Activated CD4-positive, alpha-beta T cell treated with anti-CD3 and anti-CD28 coated beads, Interleukin-2, amount 50 U/mL, for 1 hour (primary cell): ENCODE measurements at places on chromosomes 7 and 10.

DNA sequence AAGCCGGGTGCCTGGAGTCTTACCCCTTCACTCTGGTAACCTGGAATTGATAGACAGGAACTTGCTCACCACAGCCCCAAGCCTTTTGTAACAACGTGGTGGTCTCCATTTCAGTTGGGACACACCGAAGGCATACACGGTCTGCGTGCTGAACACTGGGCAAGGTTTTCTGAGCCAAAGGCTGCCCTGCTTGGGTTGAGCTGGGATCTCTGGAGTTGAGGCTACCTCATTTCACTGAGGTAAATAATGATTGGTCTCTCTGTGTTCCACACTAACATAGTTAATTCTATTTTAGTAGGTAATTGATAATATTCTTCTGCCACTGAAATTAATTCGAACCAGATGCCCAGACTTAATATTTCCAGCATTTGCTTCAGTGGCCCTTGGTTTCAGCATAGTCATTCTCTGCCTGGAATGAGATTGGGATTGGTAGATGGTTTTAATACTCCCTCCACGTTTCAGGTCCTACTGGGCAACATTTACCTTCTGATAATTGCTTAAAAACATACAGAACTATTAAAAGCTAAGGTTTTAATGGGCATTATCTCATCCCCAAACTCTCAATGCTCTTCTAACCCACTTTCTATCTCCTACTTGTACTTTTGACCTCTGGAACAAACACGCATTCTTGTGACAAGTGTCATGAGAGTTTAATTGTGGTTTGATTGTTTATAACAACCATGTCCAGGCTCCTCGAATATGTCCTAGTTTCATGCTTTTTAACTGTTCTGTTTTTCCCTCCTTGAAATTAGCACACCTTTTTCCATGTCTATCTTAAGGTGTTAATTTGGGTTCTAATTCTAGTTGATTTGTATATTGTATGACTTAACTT is 202.3 kb upstream of the KLF6 start:
- no peak for DNase-seq

- DNase-seq: no peak
Measured at GRCh38 chr7:112500619-112501018, 19.8 kb downstream of the LSMEM1 start.

DNA sequence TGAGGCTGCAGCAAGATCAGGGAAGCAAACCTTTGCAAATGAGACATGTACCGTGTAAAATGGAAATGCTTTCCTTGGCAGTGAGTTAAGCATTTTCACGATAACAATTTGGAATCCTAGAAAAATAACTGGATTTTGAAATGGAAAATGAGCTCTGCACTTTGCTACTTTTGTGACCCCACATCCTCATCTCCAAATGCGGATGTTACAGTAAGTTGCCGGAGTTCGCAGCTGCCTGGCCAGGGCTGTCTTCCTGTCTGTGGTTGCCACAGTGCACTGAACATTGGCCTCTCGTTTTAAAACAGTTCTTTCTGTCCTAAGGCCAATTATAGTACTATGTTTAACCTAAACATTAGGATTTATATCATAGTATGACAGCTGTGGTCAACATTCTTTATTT is 136.2 kb upstream of the FZD8 start:
- DNase-seq: no peak

DNA sequence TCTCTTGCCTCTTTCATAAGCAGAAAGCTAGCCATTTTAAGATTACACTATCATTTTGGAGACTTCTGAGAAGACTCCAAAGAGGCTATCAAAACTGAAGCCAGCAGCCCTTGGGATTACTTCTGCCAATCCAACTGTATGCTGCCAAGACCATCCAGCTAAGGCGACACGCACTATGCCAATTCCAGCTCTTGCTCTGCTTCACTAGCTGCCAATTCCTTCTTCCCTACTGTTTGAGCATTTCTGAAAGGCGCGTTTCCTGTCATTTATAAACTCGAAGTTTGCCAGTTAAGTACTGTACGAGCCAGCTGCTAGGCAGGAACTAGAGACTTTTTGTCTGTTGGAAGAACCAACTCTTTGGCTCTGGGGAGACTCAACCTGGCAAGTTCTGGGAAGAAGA is 36.5 kb downstream of the MALSU1 start:
- DNase-seq: no peak

DNA sequence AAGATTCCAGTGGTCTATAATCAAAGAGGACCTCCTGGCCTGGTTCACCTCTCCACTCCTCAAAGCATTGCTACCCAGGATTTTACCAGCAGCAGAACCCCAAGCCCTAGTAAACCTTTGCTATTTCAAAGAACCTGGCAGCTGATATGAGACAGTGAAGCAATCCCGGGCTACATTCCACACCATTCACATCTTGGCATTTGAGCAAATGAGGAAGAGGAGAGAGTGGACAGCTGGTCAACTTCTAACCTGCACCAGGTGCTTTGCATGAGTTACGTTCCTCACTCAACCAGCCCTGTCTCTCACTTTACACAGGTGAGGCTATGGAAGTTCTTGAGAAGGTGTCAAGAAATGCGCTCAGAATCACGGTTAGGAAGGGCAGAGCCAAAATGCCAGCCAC is 1.1 kb downstream of the CCDC3 start:
- DNase-seq: no peak

GRCh38 chr10:12160664-12161063 is 31.2 kb downstream of the SEC61A2 start:
- DNase-seq: no peak

DNA sequence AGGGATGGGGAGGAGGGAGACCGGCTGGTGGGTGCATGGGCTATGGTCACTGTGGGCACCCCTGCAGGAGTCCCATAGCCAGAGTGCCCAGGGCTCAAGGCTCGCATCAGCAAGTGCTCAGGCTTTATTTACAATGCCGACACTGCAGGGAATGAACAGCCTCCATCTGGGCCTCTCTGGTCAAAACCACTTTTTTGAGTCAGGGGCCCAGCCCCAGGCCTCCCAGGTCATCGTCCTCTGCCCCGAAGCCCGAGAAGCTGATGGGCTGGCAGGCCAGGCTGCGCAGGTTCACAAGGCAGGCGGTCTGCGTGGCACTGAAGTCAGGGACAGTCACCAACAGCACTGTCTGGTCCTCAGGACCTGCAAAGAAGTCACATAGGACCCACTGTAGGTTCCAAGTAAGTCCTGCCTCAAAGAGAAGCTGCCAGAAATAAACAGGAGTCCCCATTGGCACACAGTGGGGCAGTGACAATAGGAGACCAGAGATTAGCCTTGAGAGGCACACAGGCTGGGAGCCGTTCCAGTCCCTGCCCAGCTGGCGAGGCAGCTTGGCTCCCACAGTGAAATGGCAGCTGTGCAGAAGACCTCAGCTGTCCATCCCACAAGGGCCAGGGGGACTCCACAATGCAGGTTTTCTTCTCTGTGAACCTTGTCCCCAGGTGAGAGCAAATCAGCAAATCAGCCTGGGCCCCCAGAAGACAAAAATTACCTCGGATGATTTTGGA is 8.6 kb downstream of the POLD2 start:
- no peak for DNase-seq

DNA sequence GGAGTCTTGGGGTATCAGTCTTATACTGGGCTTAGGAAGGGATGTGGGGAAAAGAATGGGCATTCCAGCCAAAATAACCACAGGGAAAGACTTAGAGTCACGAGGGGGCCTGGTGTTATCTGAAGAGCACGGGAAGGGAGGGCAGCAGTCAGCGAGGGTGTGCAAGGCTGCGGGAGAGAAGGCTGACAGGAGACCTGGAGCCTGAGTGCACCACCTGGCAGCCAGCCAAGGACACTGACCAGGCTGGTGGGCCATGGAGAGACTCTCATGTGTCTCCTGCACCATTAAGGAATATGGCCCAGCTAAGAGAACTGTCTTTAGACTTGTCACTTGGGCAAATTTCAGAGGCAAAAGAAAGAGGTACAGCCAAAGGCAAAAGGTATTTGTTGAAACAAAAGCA is 69.6 kb downstream of the PKD1L1 start:
- no peak for DNase-seq

GRCh38 chr10:23442936-23443335 is 4.1 kb downstream of the OTUD1 start:
- DNase-seq: no peak

- DNase-seq: peak; percentile 27
Measured at GRCh38 chr10:123136806-123137642, 1.3 kb downstream of the HMX3 start.
